ENCODE measurements at places on chromosomes 7 and 10.

GRCh38 chr7:104984585-104985258, 29.3 kb upstream of the KMT2E start:
- DNase-seq = no peak

GRCh38 chr7:122770686-122771335, 68.1 kb upstream of the RNF148 start:
- peak; percentile 95 for DNase-seq

- DNase-seq = no peak
Measured at GRCh38 chr10:33099748-33100147, 141.7 kb upstream of the ITGB1 start.

DNA sequence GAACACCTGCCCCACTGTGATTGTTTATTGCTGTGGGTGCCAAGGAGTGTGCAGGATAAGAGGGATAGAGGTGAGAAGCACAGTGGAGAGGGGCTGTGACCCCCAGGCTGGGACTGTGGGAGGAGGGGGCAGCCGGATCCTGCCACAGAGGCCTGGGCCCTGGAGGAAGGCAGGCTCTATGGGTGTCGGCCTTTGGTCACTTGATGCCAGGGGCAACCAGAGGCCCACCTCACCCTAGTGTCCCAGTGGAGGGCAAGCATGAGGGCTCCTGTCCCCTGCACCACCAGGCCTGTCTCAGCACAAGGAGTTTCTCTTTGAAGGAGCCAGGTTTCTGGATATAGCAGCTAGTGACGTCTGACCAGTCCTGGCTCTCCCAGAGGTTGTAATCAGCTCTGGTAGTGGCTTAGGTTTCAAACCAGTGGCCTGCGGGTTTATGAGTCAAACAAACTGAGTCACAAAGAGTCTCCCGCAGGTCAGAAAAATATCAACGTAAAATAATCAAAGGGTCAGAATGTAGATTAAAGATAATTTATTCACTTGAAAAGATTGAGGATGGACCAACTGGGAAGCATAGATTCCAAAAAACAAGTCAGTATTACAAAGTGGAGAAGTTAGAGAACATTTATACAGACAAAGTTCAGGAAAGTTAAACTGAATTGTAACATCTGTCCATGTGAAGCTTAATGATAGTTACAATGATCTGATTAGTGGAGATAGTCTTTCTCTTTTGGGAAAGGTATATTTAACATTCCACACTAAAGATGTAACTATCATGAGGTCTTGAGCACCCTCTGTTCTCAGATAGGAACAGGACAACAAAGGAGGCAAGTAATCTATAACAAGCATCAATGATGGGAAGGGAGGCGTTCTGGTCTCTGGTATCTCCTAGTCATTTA, 37.2 kb upstream of the ZNF488 start:
- DNase-seq = no peak

- DNase-seq = no peak
Measured at GRCh38 chr10:2262878-2263277, 525.6 kb upstream of the ADARB2 start.

- no peak for DNase-seq
Measured at GRCh38 chr7:81339946-81340345, 421.1 kb upstream of the SEMA3C start.

GRCh38 chr10:18195060-18195799, 55.0 kb downstream of the CACNB2 start:
- DNase-seq = no peak

DNA sequence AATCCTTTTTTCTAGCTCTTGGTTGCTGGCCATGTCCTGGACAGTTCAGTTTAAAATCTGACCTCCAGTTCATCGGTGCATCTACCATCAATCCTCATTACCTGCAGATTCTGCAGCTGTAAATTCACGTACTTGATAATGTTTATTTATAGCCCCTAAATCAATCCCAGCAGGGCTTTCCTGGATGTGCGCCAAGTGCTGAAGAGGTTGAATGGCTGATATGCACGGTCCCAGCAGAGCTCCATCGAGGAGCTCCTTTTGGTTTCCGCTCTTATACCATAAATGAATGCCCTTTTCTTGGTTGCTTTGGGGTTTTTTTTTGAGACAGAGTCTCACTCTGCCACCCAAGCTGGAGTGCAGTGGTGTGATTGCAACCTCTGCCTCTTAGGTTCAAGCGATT, 91.2 kb upstream of the CCZ1B start:
- peak; percentile 39 for DNase-seq

DNA sequence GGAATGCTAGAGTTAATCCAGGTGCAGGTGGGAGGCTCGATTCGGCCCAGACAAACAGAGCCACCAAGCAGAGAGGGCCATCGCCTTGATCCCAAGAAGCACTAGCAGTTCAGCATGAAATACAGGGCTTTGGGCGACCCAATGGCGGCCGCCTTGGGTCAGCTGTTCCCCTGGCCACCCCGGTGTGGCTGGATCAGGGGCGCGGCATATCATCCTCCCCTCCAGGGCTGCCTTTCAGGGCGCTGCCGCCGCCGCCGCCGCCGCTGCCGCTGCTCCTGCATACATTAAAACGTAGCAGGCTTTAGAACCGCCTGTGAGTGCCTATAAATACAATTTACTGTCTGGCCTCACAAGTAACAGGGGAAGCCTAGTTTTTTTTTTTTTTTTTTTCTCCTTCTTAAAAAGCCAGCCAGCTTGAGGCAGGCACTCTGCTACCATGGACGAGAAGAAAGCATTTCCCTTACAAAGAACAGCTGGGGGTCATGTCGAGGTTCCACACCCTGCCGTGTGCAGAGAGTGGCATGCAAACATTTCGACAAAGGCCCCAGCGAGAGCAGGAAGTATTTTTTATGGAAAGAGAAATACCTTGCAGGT, 57.7 kb upstream of the EFCAB10 start:
- DNase-seq = no peak

- no peak for DNase-seq
Measured at GRCh38 chr7:139494835-139495579, 11.5 kb upstream of the KLRG2 start.

GRCh38 chr10:24706479-24707118, 17.1 kb downstream of the ARHGAP21 start:
- DNase-seq = no peak

DNA sequence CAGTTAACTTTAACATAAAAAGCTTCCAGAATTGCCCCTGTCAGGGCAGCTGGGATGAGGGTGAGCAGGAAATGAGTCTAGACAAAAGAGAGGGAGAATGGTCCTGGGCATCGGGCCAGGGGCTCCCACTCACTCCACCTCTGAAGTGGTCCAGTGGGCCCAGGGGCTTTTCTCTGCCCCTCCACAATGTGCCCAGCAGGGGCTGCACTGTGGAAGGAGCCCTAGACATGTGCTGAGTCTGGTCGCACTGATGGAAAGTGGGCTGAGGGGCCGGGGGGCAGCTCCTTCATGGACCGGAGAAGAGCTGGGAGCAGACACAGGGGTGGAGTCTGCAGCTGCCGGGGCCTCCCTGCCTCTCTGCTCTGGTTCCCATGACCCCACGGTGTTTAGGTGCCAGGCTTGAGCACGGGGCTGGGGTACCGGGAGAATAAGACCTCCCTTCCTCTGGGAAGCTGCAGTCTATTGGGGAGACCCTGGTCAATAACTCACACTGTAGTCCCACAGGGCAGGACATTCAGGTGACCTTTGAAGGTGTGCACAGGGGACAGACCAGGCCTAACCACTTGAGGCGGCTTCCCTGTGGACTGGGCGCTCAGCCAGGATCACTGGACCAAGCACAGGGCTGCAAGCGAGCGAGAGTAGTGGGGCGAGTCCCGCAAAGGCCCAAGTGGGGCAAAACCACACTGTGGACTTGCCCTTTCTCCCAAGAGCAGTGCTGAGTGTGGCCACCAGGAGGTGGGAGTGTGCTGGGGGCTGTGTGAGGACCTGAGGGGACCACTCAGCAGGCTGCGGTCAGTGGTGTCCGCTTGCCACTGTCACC, 6.1 kb downstream of the ADCY1 start:
- no peak for DNase-seq

DNA sequence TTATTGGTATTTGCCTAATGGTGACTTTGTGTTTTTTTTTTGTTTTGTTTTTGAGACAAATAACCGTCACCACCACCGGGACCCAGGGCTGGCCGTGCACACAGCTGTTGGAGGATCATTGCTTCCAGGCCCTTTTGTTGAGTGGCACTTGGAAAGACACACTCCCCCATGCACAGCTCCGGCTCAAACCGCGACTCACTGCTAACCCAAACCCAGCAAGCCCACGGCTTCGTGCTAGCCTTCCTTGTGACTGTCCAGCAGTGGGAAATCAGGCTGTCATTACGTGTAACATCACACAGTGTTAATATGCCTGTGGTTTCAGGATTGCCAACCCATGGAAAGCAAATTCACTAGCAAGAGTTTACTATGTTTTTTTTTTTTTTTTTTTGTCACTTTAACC, 17.4 kb downstream of the BNIP3 start:
- no peak for DNase-seq

Measured in NCI-H524 (cell line).